ENCODE measurements at places on chromosomes 13 and 19.

DNA sequence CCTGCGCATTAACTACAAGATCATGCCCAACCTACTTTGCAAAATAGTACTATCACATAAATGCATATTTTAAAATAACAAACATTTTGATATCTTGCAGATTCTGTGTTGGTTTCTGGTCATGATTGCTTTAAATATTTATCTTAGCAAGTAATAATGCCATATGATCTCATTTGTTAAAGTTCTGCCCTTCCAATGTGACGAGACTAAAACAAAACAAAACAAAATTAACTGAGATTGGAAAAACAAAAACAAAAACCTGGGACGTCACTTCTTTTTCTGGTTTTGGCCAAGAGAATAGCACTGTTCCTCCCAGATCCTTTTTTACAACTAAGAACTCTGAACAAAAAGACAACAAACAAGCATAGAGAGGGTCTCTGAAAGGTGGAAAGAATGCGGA, 436.3 kb downstream of the DACH1 start:
- DNase-seq = no peak

GRCh38 chr19:18480006-18480691, 41.7 kb downstream of the ELL start:
- no peak for DNase-seq

- no peak for DNase-seq
Observed at GRCh38 chr13:42544246-42544926, 29.6 kb upstream of the TNFSF11 start.

DNA sequence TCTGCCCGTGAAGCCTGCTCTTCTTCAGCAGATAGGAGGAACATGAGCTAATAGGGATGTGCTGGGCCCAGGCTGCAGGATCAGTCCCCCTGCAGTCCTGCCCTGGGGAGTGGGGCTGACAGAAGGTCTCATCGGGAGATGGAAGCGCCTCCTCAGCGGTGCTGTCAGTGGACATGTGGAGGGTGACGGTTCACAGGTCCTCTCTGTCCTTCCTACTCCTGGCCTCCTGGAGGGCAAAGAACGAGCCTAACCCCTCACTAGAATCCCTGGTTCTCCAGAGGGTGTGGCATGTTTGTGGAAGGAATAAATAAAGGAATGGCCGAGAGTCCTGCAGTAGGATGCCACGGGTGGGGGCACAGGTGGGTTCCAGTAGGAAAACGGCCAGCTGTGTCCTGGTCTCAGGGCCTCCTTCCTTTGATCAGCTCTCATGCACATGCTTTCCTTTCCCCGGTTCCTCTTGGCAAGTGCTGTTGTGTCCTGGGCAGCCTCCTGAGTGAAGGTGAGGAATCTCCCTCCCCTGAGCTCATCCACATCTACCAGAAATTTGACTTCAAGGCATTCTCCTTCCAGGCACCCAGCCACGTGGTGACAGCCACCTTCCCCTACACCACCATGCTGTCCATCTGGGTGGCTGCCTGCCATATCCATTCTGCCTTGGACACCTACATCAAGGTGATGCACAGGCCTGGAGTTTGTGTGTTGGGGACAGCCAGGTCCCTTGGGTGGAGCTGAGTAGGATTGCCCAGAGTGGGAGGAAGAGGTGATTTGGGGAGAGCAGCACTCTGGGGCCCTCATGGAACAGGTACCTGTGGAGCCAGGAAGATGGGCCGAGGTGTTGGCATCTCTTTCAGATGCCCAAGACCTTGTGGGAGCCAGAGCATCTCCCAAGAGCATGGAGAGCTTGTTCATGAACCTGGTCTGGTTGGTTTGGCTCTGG, 28.6 kb upstream of the ZNF492 start:
- no peak for DNase-seq

GRCh38 chr13:100530671-100531213, 57.8 kb downstream of the GGACT start:
- DNase-seq = no peak

DNA sequence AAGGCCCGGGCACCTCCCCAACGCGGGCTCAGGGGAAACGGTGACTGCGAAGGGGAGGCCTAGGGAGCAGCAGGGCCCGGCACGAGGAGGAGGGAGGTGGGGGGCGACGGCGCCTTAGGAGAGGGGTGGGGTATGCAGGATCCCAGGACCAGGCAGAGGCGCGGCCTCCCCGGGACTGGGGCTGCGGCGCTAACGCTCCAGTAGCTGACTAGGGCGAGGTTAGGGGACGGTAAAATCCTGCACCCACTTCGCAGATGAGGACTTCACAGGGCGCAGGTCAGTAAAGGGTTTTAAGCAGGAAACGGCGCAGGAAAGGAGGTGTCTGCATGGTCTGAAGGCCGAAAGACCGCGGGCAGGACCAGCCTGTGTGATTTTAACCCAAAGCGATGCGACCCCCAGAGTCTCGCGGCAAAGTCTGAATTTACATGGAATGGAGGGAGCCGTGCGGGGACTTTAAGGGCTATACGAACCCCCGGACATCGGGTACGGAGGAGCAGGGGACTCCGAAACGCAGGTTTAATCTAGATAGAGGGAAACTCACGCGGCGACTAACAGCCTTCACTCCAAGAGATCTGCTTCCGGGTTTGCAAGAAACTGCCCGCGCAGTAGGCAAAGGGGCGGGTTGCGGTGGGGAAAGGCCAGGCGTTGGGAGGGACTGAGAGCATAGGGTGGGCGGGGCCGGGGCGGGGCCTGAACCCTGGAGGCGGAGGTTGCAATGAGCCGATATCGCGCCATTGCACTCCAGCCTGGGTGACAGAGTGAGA, at the start of gene ZNF665:
TSS of gene ZNF665 (minus strand) at position 588 of the 764 bp plus-strand sequence. CDS start 10,460 bp downstream, outside the sequence.
- peak; percentile 84 for DNase-seq

DNA sequence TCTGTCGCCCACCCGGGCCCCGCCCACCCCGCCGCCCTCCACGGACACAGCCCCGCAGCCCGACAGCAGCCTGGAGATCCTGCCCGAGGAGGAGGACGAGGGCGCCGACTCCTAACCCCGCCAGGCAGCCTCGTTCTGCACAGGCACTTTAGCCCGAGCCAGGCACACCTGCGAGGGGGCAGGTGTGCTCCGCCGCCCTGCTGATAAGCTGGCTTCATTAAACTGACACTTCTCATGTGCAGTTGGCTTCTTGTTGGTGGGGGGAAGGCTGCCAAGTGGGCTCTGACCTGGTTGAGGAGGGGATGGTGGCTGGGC, 8.2 kb downstream of the IL4I1 start:
- DNase-seq = no peak

DNA sequence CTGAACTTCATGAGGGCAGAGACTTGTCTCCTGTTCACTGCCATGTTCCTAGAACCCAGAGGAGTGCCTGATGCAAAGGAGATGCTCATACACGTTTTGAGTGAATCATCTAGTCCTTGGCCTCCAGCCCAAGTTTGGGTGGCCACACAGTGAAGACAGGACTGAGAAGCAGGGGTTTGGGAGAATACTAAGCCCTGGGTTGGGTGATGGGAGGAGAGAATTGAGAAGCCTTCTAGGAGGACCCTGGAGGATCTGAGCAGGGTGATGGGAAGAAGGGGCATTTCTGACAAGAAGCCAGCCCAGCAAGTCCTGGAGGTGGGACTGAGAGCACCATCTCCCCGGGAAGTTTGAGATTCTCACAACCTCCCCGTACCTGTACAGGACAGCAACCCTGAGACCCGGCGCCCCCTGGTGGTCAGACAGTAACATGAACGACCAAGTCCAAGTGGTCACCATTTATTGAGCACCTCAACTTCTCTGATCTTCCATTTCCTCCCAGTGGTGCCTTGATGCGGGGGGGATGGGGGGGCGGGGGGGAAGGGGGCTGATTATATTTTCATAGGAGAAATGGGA, 11.0 kb downstream of the CTU1 start:
- DNase-seq = peak; percentile 68

All from CD4-positive, alpha-beta T cell treated with Interleukin-1 beta for 1 hour (primary cell).